ENCODE measurements at places on chromosomes 12 and 14.

DNA sequence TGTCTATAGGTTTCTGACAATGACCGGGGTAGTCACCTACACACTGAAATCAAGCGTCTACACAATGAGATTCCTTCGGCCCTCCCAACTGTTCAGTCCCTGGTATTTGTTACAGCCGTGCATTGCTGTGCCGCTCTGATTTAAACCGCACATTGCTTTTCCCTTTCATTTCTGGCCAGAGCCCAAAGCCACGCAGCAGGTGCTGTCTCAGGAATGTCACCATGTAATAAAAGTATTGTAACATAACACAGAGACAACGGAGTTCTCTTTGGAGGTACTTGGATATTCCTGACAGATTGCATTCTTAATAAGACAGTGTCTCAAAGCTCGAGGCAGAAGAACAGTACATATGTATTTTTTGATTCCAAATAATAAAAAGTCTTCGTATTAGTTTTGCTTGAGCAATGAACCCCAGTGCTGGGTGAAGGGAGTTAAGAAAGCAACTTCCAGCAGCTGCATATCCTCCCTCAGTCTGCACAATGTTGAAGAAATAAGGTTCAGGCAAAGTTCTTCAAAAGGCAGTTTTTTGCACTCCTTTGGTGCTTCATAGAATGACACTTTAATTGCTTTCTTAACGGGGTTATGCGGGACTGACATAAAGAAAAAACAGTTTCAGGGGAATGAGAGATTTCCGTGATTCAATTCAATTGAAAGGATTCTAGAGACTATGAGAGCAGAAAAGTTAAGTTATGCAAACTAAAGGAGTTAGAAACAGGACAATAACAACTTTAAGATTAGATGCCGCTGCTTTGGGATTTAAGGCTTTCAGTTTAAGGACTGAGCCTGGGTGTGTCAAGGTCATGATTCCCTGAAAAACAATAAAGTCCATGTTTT, 288.7 kb upstream of the FLRT2 start:
- peak; percentile 59 for DNase-seq

DNA sequence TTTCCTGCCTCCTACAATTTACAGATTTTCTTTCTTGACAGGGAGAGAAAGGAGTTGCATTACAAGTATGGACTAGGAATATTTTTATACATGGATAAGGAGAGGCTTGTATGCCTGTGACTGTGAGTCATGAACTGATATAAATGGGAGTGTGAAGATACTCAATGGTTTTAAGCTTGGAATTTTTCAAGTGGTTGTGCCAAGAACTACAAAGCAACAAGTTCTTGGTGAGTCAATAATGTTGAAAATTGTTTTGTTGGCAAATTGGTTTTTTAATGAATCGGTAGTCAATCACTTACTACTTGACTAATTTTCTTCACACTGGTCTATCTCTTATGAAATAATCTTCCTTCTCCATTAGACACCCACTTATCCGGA, 58.9 kb upstream of the HMGA2 start:
- DNase-seq = peak; percentile 64

GRCh38 chr12:95942101-95942523, 302 bp downstream of the CCDC38 start:
- DNase-seq = peak; percentile 3

DNA sequence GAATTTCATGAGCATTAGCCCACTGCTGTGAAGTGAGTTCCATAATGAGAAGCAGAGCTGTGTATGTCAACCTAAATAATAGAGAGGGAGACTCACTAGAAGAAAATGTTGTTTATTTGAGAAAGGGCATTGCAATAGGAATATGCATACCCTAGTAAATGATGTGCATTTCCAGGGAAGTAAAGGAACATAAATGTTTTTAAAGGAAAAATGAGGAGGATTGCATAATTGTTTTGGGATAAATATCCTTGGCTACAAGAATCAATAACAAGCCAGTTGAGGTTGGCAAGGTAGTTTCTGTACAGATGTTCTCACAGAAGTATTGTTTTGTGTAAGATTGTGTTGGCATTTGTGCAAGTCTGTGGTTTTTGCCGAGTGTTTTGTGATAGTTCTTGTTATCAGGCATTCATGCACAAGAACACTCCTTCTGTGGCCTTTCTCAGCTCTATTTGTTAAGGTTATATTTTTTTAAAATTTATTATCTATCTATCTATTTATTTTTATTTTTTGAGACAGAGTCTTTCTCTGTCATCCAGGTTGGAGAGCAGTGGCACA, 47.1 kb downstream of the EMP1 start:
- no peak for DNase-seq

GRCh38 chr14:101223561-101224162, 320.1 kb upstream of the RTL1 start:
- no peak for DNase-seq

DNA sequence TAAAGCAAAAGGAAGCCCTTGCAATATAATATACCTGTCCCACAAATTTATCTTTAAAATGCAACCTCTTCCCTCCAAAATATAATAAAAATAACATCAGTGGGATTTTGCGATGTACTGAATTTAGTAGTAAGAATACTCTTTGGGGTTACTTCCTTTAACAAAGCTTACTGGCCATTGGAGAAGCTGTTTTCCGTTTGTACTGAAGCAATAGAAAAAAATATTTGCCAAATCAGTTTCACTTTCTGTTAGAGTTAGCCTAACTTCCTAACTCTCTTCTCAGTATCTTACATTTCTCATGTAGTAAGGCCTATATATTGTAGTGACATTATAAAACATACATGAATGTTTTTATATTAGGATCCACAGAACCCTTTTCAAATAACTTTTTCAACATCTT, 3.7 kb downstream of the MAX start:
- peak; percentile 38 for DNase-seq

- peak; percentile 96 for DNase-seq
Measured at GRCh38 chr12:27549801-27550652, 26.0 kb downstream of the PPFIBP1 start.

DNA sequence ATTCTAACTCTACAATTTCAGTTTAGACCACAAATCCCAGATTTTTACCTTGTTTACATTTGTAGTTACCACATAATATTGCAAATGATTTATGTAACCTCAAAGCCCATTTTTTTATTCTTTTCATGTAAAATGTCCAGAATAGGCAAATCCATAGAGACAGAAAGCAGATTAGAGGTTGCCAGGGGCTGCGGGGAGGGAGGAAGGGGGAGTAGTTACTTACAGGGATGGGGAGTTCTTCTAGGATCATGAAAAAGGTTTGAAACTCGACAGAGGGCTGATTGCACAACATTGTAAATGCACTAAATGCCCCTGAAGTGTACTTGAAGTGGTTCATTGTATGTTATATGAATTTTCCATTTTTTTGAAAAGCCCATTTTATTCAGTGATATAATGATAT, 66.5 kb downstream of the PPP2R5C start:
- no peak for DNase-seq

DNA sequence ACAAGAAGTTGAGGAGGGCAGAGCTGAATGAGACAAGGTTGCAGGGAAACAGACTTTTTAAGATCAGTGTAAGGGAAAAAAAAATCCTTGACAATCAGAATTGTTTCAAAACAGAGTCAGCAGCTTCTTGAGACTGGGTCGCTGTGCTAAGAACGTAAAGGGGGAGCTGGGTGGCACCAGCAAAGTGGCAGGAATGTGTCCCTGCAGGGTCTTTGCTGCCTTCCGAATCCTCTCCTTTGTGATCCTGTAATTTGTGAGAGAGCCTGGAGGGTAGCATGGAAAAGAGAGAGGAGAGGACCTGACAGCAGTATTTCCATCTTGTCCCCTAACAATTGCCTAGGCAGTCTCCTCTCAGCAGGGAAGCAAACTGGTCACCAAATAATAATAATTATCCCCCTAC, 472.8 kb downstream of the RGS6 start:
- DNase-seq = no peak

DNA sequence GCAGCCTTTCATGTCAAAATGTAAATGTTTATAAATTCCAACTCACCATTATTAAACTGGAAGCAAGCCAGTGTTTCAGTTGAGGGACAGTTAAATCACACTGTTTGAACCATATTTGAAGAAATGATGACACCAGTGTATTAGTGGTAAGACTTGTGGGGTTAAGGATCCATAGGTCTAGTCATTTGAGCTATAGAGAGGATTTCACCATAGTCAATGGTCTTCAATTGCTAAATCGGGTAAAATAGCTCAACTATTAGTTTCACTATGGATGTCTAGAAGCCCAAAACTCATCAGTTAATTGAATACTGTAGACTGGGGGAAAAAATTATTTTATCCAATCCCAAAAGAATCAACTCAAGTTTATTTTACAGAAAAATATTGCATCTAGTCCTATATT, 659.1 kb downstream of the NRXN3 start:
- DNase-seq = no peak

- no peak for DNase-seq
Measured at GRCh38 chr14:50249136-50249775, 17.9 kb upstream of the SOS2 start.

DNA sequence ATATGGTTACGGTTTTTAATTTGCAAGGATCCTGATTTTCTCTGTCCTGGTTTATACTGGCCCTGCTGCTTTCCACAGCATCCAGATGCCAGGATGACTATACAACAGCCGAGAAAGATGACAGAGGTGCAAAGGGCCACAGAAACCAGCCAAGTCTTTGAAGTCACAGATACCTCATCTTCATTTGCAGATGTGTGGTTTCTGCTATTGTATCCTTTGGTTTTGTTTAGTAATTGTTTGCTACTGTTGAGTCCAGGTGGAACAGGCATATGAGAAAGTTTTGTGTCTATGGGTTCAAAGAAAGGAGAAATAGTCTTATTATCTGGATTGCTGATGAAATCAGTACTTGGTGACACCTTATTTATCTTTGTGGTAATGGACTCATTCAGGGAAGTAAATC, 17.3 kb upstream of the KLHL42 start:
- no peak for DNase-seq

DNA sequence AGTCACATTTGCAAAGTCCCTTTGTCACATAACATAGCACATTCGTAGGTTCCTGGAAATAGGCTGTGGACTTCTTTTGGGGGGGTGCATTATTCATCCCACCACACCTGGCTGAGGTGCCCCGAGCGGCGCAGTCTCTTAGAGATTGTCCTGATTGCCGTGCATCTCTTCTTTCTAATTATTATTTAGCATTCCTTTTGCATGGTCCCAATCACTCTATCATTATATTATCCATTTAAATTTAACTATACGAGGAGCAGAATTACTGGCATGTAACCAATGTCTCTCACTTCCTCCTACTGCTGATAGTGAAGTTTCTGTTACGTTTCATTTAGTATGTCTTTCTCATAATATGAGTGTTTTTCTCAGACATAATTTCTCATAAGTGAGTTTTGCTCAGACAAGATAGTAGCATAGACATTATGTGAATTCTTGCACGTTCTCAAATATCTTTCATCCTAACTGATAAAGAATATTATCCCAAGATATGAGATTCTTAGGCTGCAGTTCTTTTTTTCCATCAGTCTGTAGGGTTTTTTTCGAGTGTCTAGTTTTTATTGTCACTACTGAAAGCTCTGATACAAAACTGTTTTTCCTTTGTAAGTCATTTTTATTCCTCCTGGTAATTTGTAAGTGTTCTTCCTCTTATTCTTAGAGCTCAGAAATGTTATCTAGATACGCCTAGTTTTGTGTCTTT, 444.3 kb downstream of the NELL2 start:
- DNase-seq = no peak
